ENCODE measurements at places on chromosomes 1 and 21.

GRCh38 chr21:17334484-17334883, 178.4 kb upstream of the CXADR start:
- no peak for DNase-seq

DNA sequence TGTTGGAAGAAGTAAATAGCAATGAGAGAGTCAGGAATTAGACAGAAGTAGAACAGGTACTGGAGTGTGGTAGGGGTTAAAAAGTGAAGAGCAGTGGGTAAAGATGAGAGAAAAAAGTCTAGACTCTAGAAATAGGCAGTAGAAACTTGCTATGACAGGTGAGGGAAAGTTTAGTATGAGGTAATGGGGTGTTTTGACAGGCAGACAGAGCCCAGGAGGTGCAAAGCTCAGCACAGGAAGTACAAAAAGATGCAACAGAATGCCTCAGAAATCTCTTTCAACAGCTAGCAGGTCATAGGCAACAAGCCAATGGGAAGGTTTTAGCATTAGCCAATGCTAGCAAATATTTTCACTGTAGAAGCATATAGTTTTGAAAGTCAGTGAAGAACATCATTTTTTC, 319.1 kb upstream of the SGIP1 start:
- DNase-seq, result no peak

- no peak for DNase-seq
Measured at GRCh38 chr1:14851760-14852159, 253.3 kb downstream of the KAZN start.

GRCh38 chr21:43864313-43864961, 586 bp upstream of the AGPAT3 start:
- no peak for DNase-seq

GRCh38 chr1:40661678-40662077, 3.8 kb downstream of the RIMS3 start:
- DNase-seq, result no peak

- no peak for DNase-seq
Measured at GRCh38 chr1:5297180-5297885, 642.9 kb downstream of the AJAP1 start.

DNA sequence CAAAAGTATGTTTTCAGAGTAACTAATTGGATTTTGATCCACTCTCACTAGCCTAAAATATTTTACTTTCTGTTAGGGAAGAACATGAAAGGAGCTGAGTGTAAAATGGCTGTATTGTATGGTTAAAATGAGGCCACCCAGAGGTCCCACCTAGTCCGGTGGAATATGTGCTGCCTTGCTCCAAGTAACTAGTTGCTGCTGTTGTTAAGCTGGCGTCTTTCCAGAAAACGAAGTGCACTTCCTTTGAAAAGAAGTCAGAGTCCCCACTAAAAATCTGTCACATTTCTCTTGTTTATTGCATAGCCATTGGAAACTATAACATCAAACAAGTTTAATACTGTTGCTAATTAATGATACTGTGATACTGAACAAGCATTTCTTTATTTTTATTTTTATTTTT, 3.2 kb downstream of the SLC25A33 start:
- no peak for DNase-seq

DNA sequence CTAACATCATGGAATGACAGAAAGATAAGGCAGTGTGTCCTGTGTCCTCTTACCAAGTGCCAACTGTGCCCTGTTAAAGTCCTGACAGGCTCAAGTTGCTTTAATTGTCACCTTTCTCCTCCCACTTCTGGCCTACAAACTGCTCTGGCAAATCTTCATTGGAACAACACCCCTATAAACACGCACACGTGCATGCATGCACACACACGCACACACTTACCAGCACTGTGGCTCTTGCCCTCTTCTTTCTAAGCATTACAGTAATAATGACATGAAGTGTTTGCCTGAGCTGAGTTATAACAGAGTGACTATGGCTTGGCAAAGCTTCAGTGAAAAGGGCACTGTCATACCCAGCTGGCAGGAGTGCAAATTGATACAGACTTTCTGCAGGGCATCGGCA, 82.3 kb upstream of the SYT6 start:
- DNase-seq, result no peak

GRCh38 chr1:8540261-8540941, 222.5 kb downstream of the SLC45A1 start:
- no peak for DNase-seq

GRCh38 chr21:45788637-45789506, 145.3 kb downstream of the PCBP3 start:
- DNase-seq, result no peak

DNA sequence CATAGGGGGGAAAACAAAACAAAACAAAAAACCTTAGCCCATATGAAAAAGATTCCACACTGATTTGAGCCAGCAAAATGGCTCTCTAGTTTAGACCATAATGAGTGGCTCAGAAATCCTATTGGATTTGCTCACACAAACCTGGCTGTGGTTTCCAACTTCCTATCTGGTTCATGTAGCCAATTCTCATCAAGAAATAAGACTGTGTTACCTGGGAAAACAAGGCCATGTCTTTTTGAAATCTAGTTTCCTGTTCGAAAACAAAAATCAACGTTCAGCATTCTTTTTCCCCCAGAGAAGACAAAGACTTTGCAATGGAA, 69.2 kb downstream of the TBX15 start:
- no peak for DNase-seq

DNA sequence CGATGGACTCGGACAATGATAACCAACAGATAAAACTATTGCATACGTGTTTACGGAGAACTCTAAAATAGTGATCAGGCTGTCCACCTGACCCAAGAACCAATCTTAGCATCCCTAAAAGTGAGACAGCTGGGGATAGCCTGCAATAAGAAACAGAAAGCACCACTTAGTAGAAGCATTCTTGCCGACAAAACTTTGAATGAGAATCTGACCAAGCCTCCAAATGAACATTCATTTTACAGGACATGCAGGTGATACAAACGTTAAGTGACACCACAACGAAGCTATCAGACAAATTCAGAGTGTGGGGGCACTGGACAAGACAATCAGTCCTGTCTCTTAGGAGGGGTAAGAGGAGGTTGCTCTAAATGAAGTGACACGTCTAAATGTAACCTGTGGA, 1.2 kb downstream of the PSMG1 start:
- no peak for DNase-seq

- no peak for DNase-seq
Measured at GRCh38 chr1:46044116-46044515, 88.3 kb downstream of the PIK3R3 start.

Data from stimulated activated CD8-positive, alpha-beta memory T cell treated with anti-CD3 and anti-CD28 coated beads, Interleukin-15, amount 100 ng/mL, for 48 hours (primary cell).